Common myeloid progenitor, CD34-positive (primary cell): ENCODE measurements at places on chromosomes 7 and 10.

- DNase-seq, result no peak
Observed at GRCh38 chr10:49252313-49253034, 46.5 kb upstream of the C10orf71 start.

DNA sequence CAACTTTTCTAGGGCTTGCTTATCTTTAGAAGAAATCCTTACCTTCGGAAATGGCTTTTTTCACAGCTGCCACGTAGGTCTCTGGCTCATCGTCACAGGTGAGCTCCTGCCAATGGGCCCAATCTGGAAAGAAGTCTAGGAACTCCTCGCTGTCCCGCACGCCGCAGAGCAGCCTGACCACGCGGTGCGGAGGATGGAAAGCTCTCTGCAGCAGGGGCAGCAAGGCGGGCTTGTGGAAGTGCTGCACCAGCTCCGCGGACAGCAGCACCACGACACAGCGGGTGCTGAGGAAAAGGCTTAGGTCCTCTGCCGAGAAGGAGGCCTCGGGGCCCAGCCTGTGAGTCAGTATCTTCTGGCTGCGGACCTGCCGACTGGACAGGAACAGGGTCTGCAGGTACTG lies 10.8 kb downstream of the PIK3AP1 start:
- DNase-seq, result no peak

DNA sequence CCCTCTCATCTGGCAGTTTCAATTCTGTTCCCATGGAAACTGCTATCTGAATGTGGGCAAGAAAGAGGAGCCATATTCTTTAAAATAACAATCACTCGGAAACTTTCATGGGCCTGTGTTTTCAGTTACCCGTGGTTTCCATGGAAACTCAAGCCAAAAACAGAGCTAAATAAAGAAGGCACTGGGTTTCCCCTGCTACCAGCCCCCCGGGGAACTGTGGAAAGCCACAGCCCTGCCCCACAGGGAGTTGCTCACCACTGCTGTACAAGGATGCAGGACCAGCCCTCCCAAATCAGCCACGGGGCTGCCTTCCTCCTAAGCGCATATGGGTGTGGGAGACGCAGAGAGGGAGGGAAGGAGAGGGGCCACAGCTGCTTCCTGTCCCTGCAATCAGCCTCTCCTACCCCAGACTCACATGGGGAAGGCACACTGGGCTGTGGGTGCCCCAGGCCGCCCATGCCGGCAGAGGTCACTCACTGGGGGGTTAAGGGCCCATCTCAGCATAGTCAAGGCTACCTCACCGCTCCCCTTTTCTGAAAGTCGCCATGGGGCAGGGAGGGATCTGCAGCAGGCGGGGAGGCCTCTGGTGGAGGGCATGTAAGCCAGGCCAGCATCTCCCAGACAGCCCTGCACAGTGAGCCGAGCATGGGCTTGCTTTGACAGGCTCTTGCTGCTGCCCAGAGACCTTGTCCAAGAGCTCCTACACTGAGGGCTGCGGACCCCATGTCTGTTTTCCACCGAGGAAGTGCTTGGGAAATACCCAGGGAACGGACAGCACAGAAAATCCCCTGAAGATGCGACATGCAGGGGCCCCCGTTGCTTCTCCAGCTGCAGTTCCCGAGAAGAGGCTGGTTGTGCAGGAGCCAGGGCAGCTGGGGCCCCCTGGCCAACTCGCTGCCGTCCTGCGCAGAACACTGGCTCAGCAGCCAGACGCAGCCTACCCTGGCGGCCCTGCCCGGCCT lies 157.3 kb upstream of the PPP2R2D start:
- peak; percentile 98 for DNase-seq

GRCh38 chr7:28986765-28987110 lies 28.6 kb upstream of the TRIL start:
- DNase-seq, result no peak

DNA sequence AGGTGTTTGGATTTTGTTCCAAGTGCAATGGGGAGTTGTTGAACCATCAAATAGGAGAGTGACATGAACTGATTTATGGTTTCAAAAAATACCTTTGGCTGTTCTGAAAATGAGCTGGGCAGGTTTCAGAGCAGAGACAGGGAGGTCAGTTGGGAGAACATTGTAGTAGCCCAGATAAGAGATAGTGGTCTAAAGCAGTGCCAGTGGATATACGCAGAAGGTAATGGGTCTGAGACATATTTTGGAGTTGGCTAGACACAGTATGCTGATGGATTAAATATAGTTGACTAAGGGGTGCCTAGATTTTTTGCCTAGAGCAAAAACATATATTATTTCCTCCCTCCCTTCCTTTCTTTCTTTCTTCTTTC lies 21.3 kb upstream of the CDK14 start:
- no peak for DNase-seq

DNA sequence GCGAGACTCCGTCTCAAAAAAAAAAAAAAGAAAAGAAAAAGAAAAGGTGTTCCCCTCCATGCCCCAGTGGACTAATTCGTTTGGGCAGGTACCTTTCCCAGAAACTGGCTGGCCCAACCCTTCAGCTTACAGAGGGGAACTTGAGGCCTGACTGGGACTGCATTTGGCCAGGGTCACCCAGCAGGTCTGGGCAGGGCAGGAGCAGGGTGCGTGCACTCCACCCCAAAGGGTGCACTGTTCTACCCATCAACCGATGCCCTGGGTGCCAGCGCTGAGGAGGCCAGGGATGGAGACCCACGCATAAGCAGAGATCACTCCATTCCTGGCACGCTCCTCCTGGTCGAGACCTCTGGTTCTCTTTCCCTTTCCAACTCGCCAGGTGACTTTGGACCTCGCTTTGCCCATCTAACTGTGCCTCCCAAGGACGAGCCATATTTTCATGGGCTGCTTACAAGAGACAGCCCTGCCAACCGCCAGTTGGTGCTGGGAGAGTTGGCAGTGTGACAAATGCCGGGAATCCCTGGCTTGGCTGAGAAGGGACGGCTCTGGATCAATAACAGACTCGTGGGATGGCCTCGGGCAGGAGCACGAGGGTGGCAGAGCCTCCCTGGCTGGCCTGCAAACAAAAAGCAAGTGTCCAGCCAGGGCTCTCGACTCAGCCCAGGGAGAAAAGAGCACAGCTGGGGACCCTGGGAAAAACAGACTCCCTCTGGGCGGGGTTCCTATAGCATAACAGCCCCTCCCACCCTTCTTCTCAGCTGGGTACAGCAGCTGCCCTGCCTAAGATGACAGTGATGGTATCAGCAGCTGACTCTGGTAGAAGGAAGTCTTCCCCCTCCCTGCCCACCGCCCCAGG lies 7.9 kb downstream of the HSPB1 start:
- no peak for DNase-seq

GRCh38 chr7:147796581-147796980 lies 794.0 kb upstream of the C7orf33 start:
- DNase-seq, result no peak

DNA sequence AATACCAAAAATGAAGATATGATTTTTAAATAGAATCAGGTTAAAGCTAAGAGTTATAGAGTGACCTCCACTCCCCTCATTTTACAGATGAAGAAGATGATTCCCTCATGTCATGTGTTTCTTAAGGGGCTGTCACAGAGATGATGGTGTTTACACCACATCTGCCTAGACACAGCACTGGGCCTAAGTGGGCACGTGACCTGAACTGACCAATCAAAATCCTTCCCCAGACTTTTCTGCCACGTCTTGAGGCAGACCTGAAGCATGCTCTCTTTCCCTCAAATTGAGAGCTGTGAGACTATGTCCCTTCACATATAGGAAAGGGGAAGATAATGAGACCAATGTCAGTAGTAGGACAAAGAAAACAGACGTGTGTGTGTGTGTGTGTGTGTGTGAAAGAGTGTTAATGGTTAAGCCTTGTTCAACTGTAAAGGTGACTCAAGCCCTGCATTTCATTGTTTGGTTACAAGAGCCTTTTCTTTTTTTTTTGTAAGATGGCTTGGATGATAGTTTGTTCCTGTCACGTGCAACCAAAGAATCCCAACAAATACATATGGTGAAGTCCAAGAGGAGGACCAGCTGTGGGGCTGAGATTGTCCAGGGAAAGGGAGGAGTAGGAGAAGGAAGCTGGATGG lies 172.8 kb upstream of the AOAH start:
- no peak for DNase-seq

DNA sequence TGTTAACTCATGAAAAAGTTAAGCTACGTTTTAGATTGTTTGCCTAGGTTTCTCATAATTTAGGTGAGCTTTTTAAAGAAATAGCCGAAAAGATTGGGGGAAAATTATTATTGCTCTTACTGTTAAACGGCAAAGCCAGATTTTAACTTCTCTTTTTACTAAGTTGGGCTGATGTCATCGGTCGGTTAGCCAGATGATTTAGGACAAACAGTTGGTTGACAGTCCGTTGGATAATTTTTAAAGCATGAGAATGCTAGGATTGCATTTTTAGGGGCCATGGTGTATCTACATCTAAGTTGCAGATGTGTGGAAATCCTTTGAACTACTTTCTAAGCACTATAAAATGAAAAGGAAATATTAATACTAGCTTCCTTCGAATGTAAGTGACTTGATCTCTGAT lies 280.9 kb upstream of the AKR1E2 start:
- peak; percentile 82 for DNase-seq
